Stimulated activated CD4-positive, alpha-beta T cell treated with anti-CD3 and anti-CD28 coated beads, Interleukin-4, amount 100 ng/mL, for 24 hours (primary cell): ENCODE measurements at places on chromosomes 7 and 10.
A peak's percentile ranks its signal among the peaks of the same experiment; 100 is the strongest.

GRCh38 chr7:90768301-90768700 is 172.2 kb downstream of the CDK14 start:
- no peak for DNase-seq

DNA sequence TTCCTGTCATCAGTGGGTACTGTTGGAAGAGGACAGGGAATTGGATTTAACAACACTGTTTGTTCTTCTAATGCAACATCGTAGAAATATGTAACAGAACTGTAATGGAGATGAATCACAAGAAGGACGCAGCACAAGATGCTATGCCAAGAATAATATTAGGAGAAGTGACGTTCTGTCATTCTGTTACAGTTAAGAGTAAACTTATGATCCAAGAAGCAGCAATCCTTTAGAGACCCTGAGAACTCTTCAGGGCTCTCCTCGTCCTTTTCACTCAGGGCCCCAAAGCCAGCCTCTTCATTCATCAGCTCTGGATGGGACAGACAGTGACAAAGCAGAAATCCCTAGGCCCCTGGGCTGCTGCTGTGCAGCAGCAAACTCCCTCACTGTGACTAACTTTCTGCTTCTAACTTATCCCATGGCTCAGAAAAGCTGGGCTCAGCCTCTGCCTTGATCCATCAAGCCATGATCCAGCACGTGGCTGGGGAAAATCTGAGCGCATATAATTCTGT is 8.7 kb upstream of the IL6 start:
- no peak for DNase-seq

GRCh38 chr7:115883629-115884028 is 146.9 kb downstream of the TFEC start:
- no peak for DNase-seq

DNA sequence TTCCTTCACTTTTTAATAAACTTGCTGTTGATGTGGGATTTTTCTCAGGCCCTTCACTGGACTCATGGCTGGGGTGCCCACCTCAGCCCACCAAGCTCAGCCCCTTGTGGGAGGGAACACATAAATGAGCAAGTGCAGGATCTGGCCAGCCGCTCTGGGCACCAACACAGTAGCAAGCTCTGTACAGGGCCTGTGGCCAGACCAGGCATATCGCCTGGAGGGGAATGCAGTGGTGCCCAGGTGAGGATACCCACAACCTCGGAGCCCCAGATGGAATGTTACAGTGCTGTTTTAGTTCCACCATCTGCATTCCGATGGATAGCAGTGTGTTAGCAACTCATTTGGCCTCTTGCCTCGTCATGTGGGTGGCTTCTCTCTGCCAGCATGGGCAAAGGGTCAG is 234.6 kb downstream of the PPP1R3A start:
- no peak for DNase-seq

DNA sequence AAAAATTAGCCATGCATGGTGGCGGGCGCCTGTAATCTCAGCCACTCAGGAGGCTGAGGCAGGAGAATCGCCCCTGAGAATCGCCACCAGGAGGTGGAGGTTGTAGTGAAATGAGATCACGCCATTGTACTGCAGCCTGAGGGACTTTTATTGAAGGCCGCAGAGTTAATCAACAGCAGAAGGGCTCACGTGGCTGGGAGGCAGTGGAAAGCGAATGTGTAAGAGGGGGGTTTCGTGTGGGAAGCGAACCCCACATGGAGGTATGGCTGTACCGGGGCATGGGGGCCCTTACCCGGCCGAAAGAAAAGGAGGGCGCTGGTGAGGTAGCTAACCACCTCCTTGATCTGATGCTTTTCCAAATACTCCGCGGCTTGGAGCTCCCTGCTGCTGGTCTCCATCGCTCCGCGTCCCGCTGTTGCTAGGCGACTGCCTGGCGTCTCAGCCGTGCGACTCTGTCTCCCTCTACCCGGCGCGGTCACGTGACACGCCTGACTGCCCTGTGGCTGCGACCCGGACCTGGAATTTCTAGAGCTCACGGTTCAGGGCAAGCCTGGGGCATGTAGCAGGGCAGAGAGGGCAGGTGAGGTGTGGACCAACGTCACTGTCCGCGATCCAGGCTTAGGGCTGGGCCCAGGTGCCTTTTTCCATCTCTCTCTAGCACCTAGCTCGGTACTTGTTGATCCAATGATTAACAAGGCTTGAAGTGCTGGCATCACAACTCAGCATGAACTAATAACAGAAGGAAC is at the start of gene EFCAB10:
Gene EFCAB10, minus strand, starts transcription at position 428 of the 746 bp plus-strand sequence. Its CDS starts 30 bp downstream, at position 398.
- peak; percentile 53 for DNase-seq

GRCh38 chr10:133104963-133105640 is 17.4 kb downstream of the ADGRA1 start:
- DNase-seq, result no peak

- no peak for DNase-seq
Observed at GRCh38 chr10:48602401-48603135, 2.3 kb downstream of the ARHGAP22 start.

DNA sequence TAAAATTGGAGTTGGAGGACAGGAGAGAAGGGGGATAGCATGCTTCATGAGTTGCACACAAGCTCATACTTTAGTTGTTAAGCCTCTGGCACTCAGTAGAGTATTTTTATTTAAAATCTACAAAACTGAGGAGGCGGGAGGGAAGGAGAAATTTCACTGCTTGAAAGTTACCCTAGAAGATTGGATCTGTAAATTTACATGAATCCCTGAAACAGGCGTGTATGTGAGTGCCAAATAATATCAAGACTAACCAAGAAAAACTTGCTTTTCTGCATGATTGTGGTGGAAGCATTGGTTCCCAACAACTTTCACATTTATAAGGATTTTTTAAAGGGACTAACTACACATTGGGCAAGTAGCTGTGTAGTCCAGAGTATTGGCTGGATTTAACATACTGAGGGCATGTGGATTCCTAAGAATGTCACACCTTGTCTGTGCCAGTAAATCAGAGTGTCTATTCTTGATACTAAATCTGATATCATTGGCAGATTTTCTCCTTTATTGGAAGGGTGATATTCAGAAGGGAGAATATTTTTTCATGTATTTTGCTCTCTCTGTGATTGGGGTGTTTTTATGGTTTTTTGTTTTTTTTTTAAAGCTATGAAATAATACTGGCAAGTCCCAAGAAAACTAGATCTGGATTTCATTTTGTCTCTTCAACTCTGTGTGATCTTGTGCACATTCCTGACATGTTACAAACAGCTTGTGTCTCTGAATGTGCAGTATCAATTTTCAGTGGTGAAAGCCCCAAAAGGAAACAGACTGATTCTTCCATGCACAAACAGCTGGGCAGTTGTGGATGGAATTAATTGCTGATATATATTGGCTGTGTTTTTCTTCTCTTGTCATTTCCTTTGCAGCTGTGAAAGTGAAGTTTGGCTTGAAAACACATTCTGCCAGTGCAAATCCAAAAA is 67.2 kb downstream of the ADD3 start:
- DNase-seq, result no peak

- no peak for DNase-seq
Observed at GRCh38 chr7:129906700-129907099, 46.1 kb downstream of the UBE2H start.

- no peak for DNase-seq
Observed at GRCh38 chr7:157830331-157830730, 493.5 kb downstream of the DNAJB6 start.

GRCh38 chr7:119228482-119228881 is 1004.0 kb downstream of the ANKRD7 start:
- DNase-seq, result no peak

- no peak for DNase-seq
Observed at GRCh38 chr7:83947260-83947659, 247.3 kb downstream of the SEMA3A start.

GRCh38 chr7:51274955-51275354 is 41.7 kb downstream of the COBL start:
- no peak for DNase-seq

DNA sequence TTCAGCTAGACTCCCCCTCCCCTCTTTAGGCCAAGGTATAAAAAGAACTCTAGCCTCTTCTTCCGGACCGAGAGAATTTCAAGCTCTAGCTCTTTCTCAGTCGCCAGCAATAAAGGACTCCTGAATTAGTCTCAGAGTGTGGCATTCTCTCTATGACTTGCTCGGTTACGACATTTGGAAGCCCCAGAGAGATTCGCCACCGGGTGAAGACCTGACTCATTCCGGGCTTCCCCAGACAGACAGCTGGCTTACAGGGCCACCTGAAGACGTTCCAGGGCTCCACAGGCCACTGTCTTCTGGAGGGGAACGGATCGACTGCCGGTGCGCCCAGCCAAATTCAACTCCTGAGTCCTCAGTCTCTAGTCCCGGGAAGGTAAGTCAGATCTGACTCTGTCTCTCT is at the start of gene AKR1B15:
Gene AKR1B15, plus strand, starts transcription at position 234 of the 400 bp plus-strand sequence. CDS start 15,510 bp downstream, outside the sequence.
- peak; percentile 9 for DNase-seq

- no peak for DNase-seq
Observed at GRCh38 chr7:19919261-19920095, 146.1 kb upstream of the TMEM196 start.

- no peak for DNase-seq
Observed at GRCh38 chr7:2929321-2930201, 85.5 kb upstream of the GNA12 start.

- no peak for DNase-seq
Observed at GRCh38 chr10:4343091-4343490, 482.9 kb upstream of the AKR1E2 start.

GRCh38 chr7:158584407-158584806 is 3.2 kb downstream of the PTPRN2 start:
- no peak for DNase-seq

DNA sequence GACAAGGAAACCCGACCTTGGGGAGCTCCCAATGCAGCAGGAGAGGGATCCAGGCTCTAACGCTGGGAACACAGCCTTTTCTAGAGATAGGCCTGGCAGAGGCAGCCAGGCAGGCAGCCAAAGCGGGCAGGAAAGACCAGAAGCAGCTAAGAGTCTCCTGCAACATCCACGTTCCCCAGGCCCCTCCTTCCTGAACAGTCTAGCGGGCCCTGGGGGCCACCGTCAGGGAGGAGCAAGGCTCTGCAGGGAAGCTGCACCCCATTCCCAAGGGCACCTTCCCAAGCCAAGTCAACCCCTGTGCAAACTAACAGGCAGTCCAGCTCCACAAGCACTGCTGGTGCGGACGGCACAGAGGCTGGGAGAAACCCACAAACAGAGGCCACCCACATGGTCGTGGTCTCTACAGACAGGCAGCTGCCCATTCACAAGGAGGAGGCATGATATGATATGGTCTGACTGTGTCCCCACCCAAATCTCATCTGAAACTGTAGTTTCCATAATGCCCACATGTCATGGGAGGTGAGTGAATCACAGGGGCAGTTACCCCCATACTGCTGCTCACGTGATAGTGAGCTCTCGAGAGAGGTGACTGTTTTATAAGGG is 115.7 kb downstream of the MAD1L1 start:
- no peak for DNase-seq

DNA sequence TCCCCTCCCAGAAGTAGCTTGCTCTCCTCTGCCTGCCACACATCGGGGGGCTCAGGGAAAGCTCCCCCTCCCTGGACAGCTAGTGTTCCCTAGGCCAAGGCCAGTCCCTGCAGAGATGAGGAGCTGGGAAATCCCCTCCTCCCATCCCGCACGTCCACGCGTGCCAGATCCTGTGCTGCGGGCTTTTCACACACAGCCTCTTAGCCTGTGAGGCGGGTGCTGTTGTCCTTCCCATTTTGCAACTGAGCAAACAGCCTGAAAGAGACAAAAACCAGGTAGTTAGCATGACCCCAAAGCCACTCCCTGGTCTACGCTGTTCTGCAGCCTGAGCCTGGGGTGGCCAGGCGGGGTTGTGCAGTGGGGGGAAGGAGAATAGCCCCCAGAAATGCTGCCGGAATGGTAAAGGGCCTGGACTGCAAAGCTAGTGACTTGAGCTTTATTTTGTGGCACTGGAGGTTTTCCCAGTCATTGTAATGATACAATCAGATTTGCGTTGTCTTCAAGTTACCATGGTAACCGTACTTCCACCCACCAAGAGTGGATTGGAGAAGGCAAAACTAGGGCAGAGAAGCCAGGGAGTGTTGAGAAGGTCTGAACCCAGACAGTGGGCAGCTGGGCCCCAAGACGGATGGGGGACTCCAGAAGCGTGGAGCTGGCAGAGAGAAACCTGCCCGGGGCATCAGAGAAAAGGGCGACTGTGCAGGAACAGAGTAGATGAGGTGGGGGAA is 98.6 kb upstream of the KCTD7 start:
- DNase-seq, result no peak

- no peak for DNase-seq
Observed at GRCh38 chr7:45220846-45221618, 63.4 kb downstream of the RAMP3 start.

- no peak for DNase-seq
Observed at GRCh38 chr10:95663496-95663895, 7.0 kb upstream of the ALDH18A1 start.

GRCh38 chr10:126729314-126729870 is 58.9 kb upstream of the C10orf90 start:
- DNase-seq, result no peak

DNA sequence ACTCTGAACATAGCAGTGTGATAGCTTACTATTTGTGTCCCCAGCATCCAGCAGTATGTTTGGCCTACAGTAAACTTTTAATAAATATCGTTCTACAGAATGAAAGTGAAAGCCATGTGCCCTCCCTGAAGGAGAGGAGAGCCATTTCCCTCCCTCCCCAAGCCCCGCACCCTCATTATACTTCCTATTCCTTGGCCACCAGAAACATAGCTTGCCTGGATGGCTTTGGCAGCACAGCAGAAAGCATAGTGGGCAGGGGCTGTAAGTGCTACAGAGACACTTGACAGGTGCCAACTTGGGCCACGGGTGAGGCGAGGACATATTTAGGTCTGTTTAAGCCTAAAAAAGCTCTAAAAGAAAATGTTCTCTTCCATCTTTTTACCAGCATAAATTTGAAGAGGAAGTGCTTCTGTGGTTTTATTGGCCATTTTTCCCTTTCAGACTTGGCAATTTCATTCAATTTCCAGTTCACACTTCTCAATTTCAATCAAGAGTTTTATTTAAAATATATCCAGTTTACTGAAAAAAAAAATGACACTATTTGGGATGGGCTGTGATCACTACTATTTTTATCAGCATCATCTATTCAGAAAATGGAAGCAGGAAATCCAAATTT is 12.7 kb downstream of the HHEX start:
- DNase-seq, result no peak

- no peak for DNase-seq
Observed at GRCh38 chr7:147878912-147879661, 711.5 kb upstream of the C7orf33 start.

DNA sequence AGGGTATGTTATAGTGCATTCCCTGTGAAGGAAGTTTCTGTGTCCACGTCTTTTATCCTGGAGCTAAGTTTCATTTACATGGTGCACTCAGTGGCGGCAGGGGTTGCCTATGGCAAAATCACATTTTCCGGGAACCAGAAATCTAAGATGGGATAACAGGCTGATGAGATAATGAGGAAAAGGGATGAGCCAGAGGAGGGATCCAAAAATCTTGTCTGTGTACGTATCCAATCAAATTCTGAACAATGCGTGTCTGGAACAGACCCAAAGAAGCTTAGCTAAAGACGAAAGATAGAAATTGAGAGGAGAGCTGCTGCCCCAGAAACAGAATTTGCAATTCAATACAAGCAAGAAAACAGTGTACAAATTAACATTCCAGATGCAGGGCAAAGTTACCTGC is 16.1 kb downstream of the LANCL2 start:
- DNase-seq, result no peak
